CD4-positive, alpha-beta T cell treated with Interleukin-15 for 1 hour (primary cell): ENCODE measurements at places on chromosomes 13 and 19.

DNA sequence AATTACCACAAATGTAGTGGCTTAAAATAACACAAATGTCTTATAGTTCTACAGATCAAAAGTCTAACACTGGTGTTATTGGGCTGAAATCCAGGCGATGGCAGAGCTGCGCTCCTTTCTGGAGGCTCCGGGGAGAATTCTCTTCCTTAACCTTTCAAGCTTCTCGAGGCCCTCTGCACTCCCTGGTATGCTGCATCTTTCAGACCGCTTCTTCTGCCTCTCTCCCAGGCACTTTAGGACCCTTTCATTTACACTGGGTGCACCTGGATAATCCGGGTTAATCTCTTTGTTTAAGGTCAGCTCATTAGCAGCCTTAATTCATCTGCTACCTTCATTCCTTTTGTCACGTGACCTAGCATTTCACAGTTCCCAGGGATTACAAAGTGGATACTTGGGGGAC lies 211.3 kb upstream of the RFC3 start:
- no peak for DNase-seq

DNA sequence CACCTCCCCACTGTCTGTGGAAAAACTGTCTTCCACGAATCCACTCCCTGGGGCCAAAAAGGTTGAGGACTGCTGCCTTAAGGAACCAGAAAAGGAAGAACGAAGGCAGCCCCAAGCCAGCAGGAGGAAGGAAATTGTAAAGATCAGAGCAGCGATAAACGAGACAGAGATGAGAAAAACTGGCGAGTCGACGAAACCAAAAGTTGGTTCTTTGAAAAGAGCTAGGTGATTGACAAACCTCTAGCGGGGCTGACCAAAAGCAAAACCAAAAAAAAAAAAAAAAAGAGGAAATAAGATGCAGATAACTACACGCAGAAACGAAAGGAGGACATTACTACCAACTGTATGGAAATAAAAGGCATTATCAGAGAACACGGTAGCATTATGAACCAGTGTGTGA lies 76.9 kb downstream of the GADD45B start:
- DNase-seq: peak; percentile 58

GRCh38 chr13:62910541-62911060 lies 1495.0 kb upstream of the PCDH20 start:
- DNase-seq: no peak

DNA sequence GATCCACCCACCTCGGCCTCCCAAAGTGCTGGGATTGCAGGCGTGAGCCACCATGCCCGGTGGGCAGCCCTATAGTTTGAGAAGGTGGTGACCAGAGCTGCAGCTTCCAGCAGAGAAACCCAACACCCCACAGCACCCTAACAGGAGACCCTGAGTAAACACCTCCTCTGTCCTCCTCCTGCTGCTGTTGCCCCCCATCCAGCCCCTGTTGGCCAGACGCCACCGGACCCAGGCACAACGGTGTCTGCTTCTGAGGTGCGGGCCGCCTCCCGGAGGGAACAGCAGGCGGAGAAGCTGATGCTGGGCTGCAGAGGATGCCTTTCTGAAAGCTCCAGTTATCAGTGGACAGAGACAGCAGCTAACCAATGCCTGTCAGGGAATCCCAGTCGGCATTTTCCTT lies 175.5 kb downstream of the COL4A1 start:
- no peak for DNase-seq

DNA sequence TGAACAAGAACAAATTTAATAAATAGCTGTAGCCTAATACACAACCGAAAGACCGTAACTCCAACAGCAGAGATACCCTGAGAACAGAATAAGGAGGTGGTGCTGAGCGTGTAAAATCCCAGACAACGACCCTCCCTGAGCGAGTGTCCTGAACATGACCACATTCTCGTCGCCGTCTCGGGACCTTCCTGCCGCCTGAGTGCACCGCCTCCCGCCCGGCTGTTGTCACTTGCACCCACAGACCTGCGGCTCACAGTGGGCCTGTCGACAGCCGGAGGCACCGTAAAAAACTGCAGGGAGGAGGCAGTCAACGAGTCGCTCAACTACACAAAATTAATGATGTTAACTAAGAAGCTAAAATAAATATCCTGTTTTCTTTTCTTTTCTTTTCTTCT lies 35.8 kb upstream of the GRTP1 start:
- no peak for DNase-seq

DNA sequence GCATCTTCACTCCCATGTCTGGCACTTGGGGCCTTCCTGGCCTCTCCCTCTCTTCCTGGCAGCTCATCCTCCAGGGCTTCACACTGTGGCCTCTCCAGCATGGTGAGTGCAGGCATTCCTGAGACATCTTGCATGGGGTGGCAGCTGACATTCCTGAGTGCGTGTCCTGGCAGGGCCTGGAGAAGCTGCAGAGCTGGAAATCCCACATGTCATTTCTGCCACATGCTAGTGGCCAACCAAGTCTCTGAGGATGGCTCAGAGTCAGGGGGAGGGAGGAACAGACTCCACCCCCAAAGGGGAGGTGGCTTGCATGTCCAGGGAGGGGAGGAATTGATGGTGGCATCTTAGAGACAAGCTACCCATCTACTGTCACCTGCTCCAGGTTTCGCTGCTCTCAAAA lies 41.6 kb upstream of the AMER2 start:
- no peak for DNase-seq

DNA sequence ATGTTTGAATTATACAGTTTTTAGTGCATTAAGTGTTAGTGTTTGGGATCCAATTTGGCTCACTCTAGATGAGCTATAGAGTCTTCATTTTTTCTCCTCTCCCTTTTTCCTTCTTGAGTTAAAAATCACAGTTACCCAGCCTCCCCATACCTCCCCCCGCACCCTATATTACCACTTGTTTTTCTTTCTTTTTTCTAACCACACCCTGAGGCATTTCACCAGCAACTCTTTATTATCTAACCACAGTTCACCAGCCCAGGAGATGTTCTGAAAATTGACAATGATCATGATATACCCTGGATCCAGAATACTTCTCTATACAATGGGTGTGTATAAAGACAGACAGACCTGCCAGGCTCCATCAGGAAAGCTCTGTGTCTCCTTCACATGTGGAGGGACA lies 86.5 kb upstream of the UBL3 start:
- DNase-seq: no peak

GRCh38 chr13:113245849-113246796 lies 36.7 kb downstream of the CUL4A start:
- no peak for DNase-seq

- DNase-seq: no peak
Observed at GRCh38 chr19:41588497-41589209, 12.7 kb downstream of the CEACAM21 start.

- no peak for DNase-seq
Observed at GRCh38 chr19:4063369-4064148, 3.1 kb downstream of the ZBTB7A start.

GRCh38 chr13:108368250-108368905 lies 98.9 kb downstream of the TNFSF13B start:
- no peak for DNase-seq

DNA sequence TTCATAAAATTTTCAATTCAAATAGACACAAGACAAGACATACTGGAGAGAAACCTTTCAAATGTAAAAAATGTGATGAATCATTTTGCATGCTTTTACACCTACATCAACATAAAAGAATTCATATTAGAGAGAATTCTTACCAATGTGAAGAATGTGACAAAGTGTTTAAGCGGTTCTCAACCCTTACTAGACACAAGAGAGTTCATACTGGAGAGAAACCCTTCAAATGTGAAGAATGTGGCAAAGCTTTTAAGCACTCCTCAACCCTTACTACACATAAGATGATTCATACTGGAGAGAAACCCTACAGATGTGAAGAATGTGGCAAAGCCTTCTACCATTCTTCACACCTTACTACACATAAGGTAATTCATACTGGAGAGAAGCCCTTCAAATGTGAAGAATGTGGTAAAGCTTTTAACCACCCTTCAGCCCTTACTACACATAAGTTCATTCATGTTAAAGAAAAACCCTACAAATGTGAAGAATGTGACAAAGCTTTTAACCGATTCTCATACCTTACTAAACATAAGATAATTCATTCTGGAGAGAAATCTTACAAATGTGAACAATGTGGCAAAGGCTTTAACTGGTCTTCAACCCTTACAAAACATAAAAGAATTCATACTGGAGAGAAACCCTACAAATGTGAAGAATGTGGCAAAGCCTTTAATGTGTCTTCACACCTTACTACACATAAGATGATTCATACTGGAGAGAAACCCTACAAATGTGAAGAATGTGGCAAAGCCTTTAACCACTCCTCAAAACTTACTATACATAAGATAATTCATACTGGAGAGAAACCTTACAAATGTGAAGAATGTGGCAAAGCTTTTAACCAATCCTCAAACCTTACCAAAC lies 24.6 kb upstream of the ZNF431 start:
- DNase-seq: no peak

DNA sequence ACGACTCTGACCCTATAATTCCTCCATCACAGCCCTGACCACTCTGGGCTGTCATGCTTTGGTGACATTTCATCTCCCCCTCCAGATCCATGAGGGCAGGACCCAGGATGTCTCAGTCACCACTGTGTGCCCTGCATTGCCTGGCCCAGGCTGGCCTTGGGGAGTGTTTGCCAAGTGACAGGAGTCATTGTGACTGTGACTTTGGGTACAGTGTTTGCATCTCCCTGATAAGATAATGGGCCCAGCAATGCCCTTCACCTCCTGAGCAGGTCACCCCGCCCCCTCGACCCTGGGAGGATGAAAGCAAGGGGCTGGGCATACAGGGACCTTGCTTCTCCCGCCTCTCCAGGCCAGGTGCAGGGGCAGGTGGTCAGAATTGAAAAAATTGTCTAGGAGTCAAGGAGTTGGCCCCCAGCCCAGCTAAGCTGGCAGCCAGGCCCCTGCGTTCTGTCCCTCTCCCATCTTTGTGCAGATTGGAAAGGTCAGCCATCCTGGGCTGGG lies 5.9 kb upstream of the ATP4A start:
- DNase-seq: no peak

DNA sequence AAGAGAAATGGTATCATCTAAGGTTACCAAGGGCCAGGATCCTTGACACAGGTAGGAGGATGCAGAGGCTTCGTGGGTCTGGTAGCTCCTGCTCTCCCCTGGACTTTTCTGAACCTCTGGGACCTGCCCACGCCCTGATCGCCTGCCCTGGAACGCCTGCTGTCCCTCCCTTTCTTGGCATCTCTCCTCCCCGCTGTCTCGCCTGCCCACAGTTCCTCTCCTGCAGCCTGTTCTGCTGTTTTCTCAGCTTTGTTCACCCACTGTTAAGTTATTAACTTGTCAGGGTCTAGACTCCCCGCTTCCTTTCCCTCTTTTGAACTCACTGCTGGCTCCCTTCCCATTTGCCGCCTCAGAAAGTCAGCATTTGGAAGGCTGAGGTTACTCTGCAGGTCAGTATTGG lies 19.8 kb downstream of the SERP2 start:
- DNase-seq: no peak

- DNase-seq: no peak
Observed at GRCh38 chr13:39297023-39297422, 258.8 kb downstream of the NHLRC3 start.
